ENCODE measurements at places on chromosomes 12 and 14. TPM values are rescaled to one million over a fixed set of nuclear protein-coding genes. Genes with fewer than 3 reads are reported as not detected.

DNA sequence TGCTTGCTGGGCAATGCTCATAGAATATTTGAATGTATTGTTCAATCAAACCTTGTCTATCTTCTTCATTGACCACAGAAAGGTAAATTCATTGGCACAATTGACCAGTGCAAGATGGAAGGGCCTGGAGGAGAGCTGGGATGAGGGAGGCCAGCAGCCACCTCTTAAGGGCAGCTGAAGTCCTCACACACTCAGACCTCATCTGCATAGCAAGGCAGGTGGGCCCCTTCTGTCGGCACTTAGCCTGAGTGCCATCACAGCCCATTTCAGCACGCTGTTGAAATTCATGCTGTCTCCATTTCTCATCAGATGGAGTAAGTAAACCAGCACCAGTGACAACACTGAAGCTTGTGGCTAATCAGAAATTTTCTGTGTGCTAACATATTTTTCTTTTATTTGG is 25.4 kb upstream of the HMGA2 start:
- no peak for DNase-seq

DNA sequence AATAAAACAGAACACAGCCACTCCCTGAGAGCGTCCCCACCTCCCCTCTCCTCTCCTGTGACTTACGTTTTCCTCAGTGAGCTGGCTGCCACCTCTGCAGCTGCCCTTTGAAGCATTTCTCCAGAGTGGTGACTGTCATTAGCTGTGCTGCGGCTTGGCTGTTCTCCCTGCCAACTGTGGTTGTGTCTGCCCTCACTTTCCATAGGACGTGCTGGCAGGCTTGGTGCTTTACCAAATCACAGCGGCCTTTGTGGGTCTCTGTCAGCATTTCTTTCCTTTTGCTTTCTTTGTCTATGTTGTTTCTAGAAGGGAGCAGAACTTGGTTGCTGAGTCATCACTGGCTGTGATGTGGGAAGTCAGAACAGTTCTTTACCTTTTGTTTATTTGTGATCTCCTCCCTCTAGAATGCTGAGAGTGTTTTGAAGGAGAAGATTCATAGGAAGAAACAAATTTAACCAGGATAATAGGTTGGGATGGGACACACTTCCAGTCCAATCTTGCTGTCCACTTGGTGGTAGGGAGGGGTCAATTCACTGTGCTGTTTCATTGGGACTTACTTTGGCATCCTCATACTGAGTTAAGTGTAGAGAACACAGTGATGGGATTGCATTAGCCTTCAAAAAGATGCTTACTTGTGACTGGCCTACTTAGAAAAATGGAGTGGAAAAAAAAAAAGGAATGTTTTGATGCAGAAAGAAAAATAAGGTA is 88.2 kb downstream of the TMX1 start:
- DNase-seq = no peak

- no peak for DNase-seq
Observed at GRCh38 chr12:71440345-71440762, 756 bp downstream of the LGR5 start.

DNA sequence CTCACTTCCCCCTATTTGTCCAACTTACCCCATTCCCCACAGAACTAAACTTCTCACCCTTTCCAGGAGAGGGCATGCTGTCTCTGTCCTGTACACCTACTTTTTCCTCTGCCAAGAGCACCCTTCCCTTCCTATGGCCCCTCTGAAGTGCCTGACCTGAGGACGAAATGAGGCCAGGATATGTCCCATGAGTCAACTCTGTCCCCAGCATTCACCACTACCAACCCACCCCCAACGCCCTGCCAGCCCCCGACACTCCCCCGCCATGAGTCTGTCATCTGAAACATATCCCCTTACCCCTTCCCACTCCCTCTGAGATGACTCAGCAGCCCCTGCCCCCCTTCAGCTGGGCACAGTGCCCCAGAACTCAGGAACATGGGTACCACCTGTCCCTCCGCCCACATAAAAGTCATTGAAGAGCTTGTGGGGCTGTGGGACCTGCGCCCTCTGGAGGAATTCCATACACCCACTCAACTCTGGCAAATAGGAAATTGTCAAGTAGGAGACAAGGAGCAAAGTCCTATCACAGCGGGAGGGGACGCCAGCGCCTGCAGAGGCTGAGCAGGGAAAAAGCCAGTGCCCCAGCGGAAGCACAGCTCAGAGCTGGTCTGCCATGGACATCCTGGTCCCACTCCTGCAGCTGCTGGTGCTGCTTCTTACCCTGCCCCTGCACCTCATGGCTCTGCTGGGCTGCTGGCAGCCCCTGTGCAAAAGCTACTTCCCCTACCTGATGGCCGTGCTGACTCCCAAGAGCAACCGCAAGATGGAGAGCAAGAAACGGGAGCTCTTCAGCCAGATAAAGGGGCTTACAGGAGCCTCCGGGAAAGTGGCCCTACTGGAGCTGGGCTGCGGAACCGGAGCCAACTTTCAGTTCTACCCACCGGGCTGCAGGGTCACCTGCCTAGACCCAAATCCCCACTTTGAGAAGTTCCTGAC is 26.3 kb downstream of the ITGA7 start:
- DNase-seq = peak; percentile 83

DNA sequence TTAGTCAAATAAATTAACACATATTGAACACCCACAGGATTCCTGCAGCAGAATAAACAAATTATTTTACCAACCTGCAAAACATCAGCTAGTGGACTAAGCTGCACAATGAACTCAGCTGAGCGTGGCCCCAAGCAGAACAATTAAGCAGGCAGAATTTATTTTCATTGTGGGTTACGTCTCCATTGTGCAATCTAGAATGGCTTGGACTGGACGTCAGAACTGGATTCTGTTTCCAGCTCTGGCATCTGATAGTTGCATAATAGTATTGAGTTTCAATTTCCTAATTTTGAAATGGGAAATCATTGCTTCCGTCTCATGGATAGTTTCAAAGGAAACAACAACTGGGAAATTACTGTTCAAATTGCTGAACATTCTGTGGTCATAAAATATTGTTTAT is 35.5 kb upstream of the RERG start:
- DNase-seq = no peak

DNA sequence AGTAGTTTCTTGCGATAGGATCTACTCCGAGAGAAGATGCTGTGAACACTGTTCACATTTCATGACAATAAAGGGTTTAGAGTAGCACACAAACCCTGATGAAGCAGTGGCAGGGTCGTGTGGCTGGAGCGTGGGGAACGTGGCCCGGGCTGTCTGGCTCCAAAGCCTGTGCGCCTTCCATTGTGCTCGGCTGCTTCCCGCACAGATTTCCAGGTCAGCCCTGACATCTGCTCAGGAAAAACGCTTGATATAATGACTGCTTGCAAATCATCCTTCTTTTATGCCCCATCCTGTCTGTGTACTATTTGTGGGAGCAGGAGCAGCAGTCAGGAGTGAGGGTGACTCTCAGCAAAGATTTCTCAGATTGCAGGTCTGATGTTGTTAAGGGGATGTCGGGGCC is 78.6 kb downstream of the EML1 start:
- no peak for DNase-seq

DNA sequence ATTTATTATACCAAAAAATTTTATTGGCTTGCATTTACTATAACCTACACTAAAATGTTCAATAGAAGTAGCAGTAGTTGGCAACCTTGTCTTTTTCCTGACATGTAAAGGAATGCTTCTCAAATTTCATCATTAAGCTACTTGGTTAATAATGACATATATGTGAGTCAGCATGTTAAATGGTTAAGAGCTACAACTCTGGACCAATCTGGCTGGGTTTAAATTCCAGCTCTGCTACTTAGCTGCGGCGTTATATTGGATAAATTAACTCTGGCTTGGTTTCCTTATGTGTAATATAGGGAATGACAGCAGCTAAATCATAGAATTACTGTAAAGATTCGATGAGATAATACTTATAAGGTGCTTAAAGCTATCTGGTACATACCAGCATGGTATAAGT is 53.7 kb upstream of the OTOGL start:
- DNase-seq = no peak

DNA sequence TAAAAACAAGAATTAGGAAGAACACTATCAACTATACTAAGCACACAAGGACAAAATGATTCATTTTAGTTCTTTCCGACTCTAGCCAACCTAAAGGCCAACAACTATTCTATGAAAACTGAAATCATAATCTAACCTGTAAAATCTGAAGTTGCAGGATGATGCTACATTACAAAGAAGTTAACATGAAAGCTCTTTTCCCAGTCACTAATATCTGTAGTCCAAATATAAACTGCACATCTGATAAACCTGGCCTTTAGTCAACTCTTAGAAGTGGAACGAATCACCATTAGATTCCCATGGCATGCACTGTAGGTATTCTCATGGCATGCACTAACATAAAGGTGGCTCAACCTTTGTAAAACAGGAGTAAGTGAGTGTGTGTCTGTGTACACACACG is 41.7 kb downstream of the BLTP3B start:
- no peak for DNase-seq

DNA sequence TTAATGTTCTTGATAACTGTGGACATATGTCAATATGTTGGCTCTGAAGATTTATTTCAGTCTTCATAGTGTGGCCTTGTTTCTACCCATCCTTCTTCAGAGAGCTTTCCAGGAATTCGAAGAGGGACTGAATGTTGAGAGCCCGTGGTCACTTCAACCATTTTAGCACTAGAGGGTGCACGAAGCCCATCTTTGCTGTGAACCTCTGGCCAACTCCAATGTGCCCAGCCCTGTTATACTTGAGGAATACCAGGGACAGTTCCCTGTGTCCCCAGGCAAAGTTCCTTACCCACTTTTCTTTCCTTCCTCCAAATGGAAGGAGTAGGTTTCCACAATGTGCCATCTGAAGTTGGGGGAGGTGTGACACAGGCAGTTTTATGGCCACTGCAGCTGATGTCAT is 603.5 kb downstream of the RPL10L start:
- peak; percentile 58 for DNase-seq

DNA sequence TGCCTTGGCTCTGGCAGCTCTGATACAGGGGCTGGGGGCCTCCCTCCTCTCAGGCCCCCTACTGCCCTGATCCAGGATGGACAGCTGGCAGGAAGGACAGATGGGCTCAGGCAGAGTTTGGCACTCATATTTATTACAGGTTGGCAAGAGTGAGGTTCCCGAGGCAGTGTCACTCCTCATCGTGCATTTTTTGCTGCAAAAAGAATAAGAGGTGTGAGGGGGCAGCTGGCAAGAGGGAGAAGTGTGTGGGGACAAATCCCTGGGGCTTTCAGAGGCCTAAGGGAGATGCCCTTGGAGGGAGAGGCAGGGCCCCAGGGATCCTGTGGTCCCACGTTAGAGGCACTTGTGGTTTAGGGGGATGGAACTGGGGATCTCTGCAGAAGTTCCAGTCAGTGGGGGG is 5.0 kb downstream of the CMTM5 start:
- DNase-seq = no peak

GRCh38 chr12:26445909-26446308 is 250.5 kb downstream of the SSPN start:
- DNase-seq = no peak

DNA sequence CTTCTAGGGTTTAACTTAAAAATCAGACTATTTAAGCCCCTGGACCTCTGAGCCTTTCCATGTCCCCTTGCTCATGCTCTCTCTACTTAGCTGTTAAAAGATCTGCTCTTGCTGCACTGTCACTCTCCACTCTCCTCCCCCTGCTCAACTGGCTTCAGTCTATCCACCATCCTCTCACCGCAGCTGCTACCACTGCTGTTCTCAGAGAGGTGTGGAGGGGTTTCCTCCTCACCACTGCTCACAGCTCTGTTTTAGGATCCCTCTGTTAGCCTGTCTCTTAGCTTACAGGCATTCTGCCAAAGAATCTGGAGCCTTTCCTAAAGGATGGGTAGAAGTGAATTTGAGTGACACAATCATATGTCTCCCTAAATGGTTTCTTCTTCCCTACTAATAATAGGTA is 43.7 kb upstream of the ATP2B1 start:
- DNase-seq = no peak

DNA sequence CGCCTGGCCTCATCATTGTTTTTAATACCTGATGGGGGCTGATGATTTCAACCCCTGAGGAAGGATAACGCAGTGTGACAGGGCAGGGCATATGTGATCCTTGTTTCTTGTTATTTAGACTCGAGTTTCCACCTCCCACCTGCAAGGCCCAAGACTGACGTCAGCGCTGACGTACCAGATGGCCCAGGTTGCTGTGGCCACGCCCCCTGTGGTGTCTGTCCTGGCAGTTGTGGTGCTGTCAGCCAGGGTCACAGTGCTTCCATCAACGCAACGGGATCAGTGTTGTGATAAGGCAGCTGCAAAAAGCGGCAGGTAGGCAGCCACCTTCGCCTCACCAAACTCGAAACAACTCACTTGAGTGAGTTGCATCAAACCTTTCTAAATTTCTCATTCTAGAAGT is 18.4 kb downstream of the DDX51 start:
- no peak for DNase-seq

GRCh38 chr14:63275611-63276010 is 43.1 kb downstream of the GPHB5 start:
- no peak for DNase-seq

- DNase-seq = no peak
Observed at GRCh38 chr14:60915781-60916180, 65.1 kb downstream of the TRMT5 start.

GRCh38 chr14:73428353-73428824 is 30.0 kb downstream of the NUMB start:
- no peak for DNase-seq

DNA sequence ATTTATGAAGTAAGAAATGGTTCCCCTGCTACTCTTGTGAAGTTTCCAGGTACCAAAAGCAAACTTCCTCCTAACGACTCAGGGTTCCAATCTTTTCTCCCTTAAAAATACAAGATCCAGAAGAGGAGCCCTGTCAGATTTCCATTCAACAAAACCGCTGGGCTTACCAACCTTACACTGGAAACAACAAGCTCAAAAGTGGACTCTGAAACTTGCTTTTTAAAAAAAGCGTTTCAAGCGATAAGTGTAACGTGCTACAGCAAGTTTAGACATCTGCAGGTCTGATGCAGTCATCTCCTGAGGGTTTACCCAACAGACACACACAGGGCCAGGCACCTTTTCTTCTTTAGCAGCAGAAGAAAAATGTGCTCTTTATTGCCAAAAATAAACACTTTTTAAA is 6.9 kb upstream of the CREBL2 start:
- no peak for DNase-seq

DNA sequence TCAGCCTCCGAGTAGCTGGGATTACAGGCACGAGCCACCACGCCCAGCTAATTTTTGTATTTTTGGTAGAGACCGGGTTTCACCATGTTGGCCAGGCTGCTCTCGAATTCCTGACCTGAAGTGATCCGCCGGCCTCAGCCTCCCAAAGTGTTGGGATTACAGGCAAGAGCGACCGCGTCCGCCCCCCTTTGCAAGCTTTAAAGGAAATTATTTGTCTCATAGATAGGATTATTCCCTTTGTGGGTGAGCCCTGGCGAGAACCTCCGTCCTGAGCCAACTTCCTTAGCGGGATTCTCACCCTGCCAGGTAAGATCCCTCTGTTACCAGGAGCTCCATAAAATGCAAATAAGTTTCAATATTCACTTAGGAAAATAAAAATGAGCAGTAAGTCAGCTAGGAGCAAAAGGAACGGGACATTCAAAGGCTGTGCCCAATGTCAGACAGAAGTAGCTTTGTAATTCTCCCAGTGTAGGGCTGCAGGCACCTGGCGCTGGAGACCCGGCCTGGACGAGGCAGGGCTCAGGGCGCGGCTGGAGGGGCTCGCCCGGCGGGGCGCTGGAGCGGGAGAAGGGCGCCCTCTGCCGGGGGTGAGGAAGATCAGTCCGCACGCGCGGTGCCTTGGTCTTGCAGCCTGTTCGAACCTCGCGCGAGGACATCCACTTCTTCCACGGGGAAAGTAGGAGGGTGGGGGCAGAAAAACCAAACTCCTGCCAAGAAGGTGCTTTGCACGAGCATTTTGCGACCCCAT is 47.2 kb upstream of the PLXNC1 start:
- DNase-seq = peak; percentile 36

The ACOT4 gene
- total RNA-seq = 0.80 TPM

The RAPGEF3 gene
- 6.7 TPM for total RNA-seq

The SNRPF gene
- 79.7 TPM for total RNA-seq

The C12orf60 gene
- total RNA-seq = 1.2 TPM

The FGF6 gene
- total RNA-seq = not detected

The RDH16 gene
- 0.46 TPM for total RNA-seq

Measured in H1 (cell line).